Umbilical cord (tissue), 2 donors: ENCODE measurements at places on chromosomes 6 and 20. TPM values are rescaled to one million over a fixed set of nuclear protein-coding genes. Genes with fewer than 3 reads are reported as not detected.

Gene BACH2
- 7.9 TPM for total RNA-seq

Gene OVOL2
- total RNA-seq: not detected

Gene SRF
- total RNA-seq: 34.2 TPM

Gene RIPPLY2
- total RNA-seq: 7.0 TPM

Gene CLPSL2
- total RNA-seq: not detected

Gene LAMA5
- total RNA-seq: 26.2 TPM

Gene DLL1
- total RNA-seq: 0.96 TPM

Gene OOEP
- not detected for total RNA-seq

Gene HSF2
- 8.9 TPM for total RNA-seq

Gene TDRD6
- total RNA-seq: 6.7 TPM

Gene PTPN1
- 22.1 TPM for total RNA-seq

Gene CFB
- total RNA-seq: 34.7 TPM

Gene GPR6
- not detected for total RNA-seq

Gene PPP1R3G
- total RNA-seq: 8.9 TPM

Gene LRRN4
- not detected for total RNA-seq

Gene ZFAND3
- total RNA-seq: 42.9 TPM

Gene SLC22A16
- 1.4 TPM for total RNA-seq

Gene PSORS1C2
- total RNA-seq: not detected

Gene MEI4
- 3.4 TPM for total RNA-seq
